Fibroblast of skin of abdomen (primary cell): ENCODE measurements at places on chromosomes 3 and 15.

GRCh38 chr15:56772868-56773639 is 39.7 kb upstream of the ZNF280D start:
- peak; percentile 46 for DNase-seq

DNA sequence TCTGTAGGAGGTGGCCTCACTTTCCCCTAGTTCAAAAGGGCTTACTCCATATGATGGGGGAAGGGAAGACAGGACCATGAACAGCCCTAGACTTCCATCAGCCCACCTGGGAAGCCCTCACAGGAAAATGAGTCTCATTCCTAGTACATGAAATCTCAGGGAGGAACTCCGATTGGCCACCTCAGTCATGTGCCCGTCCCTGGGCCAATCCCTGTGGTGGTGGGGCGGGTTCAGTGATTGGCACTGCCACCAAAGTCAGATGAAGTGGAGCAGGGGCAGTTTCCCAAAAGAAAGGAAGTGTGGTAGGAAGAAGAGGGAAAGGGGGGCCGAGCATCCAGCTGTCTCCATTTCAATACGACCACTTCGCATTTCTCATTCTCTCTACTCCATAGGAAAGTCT is 25.9 kb upstream of the GP9 start:
- DNase-seq, result no peak

- DNase-seq, result no peak
Measured at GRCh38 chr15:52171386-52171785, 19.8 kb downstream of the GNB5 start.

GRCh38 chr3:139157161-139157932 is 112.7 kb upstream of the PRR23C start:
- no peak for DNase-seq

DNA sequence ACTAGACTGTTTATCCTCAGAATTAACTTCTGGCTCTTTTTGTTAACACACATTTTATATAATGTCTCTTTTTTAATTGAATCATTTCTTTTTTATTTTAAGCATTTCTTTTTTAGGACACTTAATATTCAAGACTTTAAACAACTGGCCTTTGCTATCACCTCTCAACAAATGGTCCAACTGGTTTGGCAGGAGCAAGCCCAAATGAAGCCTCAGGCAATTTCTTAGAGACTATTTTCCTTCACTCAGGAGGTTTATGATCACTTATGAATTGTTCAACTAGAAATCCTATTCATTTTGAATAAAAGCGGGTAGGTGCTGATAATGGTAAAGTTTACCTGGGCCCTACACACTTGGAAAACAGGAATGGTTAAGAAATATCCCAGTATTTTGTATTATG is 705.6 kb upstream of the GBE1 start:
- no peak for DNase-seq

GRCh38 chr3:123952844-123953520 is 8.0 kb downstream of the CCDC14 start:
- DNase-seq, result no peak
